Activated T-cell treated with anti-CD3 and anti-CD28 coated beads for 4 hours (primary cell): ENCODE measurements at places on chromosomes 11 and 22.

- no peak for DNase-seq
Observed at GRCh38 chr11:47007579-47007978, 71.0 kb downstream of the CSTPP1 start.

DNA sequence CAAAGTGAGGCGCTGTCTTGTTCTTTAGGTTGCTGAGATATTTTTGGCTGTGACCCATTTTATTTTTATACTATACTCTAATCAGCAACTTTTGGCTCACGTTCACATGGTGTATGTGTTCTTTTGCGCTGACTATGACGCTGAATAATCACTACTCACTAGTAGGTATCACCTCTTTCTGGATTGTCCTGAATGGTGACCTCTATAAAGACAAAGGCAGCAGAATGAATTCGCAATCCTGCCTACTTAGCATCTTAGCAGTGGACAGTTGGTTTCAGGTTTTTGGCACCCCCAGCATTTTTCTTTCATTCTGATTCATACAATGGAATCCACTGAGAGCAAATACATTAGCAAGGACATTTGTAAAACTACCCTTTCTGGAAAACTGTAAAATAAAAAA is 351.3 kb downstream of the JRKL start:
- DNase-seq = no peak

DNA sequence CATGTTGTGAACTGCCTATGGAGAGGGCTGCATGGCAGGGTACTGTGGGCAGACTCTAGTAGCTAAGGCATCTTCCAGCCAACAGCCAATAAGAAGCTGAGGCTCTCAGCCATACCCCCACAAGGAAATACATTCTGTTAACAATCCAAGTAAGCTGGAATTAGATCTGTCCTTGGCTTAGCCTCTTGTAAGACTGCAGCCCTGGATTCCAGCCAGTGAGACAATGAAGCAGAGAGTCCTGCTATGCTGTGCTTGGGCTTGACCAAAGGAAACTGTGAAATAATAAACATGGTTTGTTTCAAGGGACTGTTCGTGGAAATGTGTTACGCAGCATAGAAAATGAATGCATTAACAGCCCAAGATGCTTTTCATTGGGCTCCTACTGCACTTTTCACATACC is 1097.4 kb upstream of the CCDC90B start:
- DNase-seq = no peak

- no peak for DNase-seq
Observed at GRCh38 chr11:9285850-9286587, 20.9 kb upstream of the DENND5A start.

DNA sequence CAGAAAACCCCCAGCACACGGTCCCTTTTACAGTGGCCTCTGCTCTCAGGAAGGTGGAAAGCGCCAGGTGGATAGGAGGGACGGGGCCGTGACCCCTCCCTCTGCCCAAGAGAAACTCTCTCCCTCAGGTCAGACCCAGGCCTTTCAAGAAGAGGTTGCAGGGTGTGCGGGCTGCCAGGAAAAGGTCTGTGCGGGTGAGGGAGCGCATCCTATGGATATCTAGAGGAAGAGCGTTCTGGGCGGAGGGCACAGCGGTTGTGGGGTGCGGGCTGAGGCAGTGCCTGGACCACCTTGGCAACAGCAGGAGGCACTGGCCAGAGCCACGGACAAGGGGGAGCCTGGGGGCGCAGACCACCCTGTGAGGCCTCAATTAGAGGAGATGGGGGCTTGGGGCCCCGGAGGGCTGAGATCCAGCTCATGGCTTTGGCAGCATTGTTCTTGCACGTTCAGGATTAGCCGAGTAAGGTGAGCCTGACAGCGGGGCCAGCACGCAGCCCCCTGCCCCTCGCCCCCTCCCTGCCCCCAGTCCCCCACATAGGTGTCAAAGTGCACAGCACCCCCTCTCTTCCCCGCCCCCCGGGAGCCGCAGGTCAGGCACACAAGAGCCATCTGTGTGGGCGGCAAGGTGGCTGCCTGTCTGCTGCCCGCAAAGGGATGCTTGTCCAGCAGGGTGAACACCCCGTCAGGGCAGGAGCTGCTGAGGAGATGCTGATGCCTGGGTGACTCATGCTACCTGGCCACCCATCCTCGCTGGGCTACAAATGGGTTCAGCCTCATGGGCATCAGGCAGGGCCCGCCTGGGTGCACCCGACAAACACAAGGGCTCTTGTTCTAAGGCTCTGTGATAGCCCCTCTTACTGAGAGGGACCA is 92.8 kb upstream of the KCNQ1OT1 start:
- no peak for DNase-seq

GRCh38 chr11:83477772-83478171 is 191.6 kb upstream of the CCDC90B start:
- no peak for DNase-seq

DNA sequence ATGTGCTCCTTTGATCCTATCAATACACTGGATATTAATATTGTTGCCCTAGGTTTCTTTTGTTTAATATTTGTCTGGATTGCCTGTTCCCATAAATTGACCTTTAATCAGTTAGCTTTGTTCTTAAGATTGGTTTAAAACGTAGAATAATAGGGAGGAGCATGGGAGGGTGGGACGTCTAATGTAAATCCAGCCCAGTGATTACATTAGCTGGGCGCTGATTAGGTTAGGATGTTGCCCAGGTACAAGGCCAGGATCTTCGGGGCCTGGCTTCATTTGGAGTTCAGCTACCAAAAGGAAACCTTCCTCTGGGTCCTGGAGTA is at the start of gene SRSF8:
TSS of gene SRSF8 (plus strand) at position 204 of the 323 bp plus-strand sequence. CDS start 308 bp downstream, outside the sequence.
- DNase-seq = no peak

- DNase-seq = no peak
Observed at GRCh38 chr11:50278756-50279155, 246.1 kb downstream of the OR4C45 start.

GRCh38 chr11:2666401-2666741 is 33.4 kb downstream of the KCNQ1OT1 start:
- DNase-seq = no peak

GRCh38 chr11:102047305-102047924 is at the start of gene CFAP300:
CFAP300 (plus strand) TSS chr11:102047437; CDS start chr11:102047471, 34 bp downstream.
- DNase-seq = peak; percentile 14

DNA sequence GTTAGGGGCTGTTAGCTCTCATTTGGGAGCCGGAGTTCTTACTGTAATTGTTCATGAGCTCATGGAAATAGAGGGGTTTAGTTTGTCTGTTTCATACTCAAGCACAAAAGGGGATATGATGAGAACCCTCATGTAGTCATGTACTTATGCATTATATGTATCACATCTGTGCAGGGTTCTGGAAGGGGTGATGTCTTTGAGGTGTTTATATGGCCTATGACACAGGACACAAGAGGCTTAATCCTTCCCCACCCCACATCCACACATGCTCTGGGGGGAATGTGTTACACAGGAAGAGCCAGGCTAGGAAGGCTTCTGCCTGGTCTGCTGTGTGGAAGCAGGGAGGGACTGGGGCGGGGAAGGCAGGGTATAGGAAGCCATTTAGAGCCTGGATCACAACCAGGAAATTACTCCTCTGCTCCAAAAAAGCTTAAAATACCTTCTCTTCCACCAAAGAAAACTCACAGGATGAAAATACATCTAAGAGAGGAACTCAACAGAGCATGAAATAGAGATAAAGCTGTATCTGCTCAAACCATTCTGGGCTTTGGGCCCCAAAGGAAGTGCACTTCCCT is 316.1 kb downstream of the TMEM135 start:
- DNase-seq = no peak

- DNase-seq = no peak
Observed at GRCh38 chr11:91560434-91560833, 664.2 kb upstream of the FAT3 start.

GRCh38 chr22:36546932-36547331 is 18.0 kb upstream of the EIF3D start:
- DNase-seq = no peak

DNA sequence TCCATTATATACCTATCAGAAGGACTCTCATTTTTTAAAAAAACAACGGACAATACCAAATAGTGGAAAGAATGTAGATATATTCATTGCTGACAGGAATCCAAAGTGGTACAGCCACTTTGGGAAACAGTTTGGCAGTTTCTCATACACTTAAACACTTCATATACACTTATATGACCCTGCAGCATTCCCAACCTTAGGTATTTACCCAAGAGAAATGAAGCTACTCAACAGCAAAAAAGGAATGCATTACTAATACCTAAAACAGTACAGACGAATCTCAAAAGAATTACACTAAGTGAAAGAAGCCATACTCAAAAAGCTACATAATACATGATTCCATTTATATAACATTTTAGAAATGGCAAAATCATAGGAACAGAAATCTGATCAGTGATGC is 51.5 kb downstream of the RBFOX2 start:
- DNase-seq = no peak

GRCh38 chr22:40436505-40437431 is 66.4 kb downstream of the SGSM3 start:
- no peak for DNase-seq

- no peak for DNase-seq
Observed at GRCh38 chr22:37019309-37020191, at the start of the genes MPST and TST. MPST (plus strand) TSS chr22:37019742; CDS start chr22:37019837, 95 bp downstream. TST (minus strand) TSS chr22:37019447; CDS start chr22:37018732, 715 bp downstream.

DNA sequence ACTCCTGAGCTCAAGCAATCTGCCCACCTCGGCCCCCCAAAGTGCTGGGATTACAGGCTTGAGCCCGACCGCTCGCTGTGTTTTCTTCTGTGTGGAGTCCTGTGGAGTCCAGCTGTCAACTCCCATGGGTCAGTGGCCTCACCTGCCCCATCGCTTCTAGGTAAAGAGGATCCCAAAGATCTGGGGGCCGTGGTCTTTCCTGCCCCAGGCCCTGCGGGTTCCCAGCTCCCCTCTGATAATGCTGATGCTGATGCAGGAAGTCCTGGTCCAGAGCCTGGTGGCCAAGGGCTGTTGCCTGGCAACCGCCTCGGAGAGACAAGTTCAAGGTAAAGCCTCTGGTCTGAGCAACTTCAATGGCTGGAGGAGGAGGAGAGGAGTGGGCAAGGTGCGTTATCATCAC is 9.6 kb downstream of the SSTR3 start:
- DNase-seq = no peak

DNA sequence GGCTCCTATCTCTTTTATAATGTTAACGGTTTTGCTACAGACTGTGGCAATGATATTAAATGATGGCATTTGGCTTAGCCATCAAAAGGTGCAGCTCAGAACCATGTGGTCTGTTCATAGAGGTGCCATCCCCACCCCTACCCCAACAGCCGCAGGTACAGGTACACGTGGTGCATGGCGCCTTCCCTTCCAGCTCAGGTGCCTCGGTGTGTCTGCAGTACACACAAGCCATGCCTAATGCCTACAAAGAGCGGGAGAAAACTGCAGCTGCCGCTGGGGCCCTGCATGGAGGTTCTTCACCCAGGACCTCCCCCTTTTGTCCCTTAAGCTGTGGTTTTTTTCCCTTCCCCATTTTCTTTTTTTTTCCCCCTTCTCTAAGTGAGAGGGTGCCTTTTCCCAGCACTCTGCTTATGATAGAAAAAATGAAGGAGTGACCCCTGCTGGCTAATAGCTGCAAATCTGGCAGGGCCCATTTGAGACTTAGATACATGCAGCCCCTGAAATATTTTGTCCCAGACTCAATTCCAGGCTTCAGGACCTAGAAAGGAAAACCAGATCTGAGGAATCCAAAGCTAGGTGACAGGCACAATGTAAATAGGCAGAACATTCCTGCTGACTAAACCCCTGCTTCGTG is 6.5 kb downstream of the OR52M1 start:
- no peak for DNase-seq
